ENCODE measurements at places on chromosomes 16 and 17.

GRCh38 chr16:79008036-79008868 lies 592.3 kb downstream of the MAF start:
- no peak for DNase-seq

- DNase-seq: no peak
These were observed 792 bp downstream of the SECTM1 start for GRCh38 chr17:82332669-82333278.

- no peak for DNase-seq
These were observed 26.4 kb upstream of the CD300E start for GRCh38 chr17:74649909-74650308.

DNA sequence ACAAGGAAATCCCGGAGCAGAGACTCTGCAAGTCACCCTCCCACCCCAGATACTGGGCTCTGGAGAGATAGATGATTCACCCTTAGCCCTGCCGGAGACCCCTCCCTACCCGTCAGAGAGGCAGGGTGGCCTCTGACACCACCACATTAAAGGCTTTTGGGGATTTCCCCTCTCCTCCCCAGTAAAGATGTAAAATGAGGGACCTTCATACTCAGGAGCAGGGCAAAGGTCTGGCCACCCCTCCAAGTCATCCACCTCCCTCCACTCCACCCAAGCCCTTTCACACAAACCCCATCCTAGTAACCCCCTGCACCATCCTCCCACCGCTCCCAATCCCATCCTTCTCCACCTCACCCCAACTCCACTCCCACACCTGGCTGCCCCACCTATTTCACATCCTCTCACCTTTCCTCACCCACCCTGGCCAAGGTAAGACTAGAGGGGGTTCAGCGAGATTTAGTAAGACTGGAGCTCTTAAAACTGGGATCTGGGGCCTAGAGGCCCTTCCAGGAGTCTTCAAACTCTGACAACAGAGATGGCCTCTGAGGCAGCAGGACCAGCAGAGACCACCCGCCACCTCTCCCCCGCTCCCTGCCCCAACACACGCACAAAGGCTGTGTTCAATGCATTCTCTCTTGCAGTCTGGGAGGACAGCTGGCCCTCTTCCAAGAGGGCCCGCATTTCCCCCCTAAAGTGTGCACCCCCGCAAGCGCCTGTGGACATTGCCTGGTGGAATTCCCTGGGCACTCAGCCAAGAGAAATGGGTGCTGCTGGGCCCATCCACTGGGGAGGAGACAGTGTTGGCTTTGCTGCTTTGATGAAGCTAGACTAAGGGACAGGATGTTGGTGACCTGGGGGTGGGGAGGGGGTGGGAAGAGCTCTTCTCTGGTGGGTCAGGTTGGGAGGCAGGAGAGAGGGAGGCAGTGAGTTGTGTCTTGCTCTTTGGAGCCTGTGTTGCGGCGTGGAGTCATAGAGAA lies 1.1 kb downstream of the ABAT start:
- DNase-seq: peak; percentile 55

DNA sequence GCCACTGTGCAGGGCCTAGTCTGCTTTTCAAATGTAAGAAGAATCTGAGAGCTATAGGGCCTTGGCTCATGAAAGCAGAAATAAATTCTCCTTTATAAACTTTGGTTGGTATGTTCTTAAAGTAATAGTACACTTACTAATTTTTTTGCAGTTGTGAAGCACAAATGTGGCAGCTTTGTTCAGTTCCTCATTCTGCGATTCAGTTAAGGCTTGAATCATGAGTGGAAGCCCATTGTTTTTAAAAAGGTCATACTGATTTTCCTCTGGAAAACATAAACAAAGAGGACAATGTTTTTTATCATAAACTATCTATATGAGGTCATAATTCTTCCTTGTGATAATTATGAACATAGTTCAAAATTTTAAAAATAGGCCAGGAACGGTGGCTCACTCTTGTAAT lies 23.6 kb upstream of the DYNC1LI2 start:
- no peak for DNase-seq

- DNase-seq: peak; percentile 34
These were observed 10.5 kb downstream of the DOK4 start for GRCh38 chr16:57475711-57476339.

- DNase-seq: no peak
These were observed 6.6 kb downstream of the ST3GAL2 start for GRCh38 chr16:70432356-70432722.

- DNase-seq: no peak
These were observed 10.2 kb downstream of the LASP1 start for GRCh38 chr17:38879878-38880665.

GRCh38 chr16:47213761-47214440 lies 70.2 kb upstream of the NETO2 start:
- DNase-seq: no peak

DNA sequence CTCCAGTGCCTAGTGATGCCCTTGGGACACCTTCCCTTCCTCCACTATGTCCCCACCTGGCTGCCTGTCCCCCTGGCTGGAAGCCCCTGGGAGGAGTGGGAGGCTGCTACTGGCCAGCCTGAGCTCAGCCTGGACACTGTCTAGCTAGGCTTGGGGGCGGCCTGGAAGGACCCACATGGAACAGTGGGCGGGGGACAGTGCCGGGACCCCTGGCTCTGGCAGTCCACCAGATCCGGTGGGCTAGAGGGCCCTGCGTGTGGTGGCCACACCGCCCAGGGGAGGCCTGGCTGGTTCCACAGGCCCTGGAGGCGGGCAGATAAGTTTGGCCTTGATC lies 388.0 kb upstream of the TNRC6C start:
- DNase-seq: no peak

- no peak for DNase-seq
These were observed 3.1 kb upstream of the KRTAP3-2 start for GRCh38 chr17:41002814-41003213.

GRCh38 chr16:710500-711075 lies 4.3 kb upstream of the METRN start:
- no peak for DNase-seq

- no peak for DNase-seq
These were observed 36.0 kb downstream of the CHD9 start for GRCh38 chr16:53090591-53091411.

DNA sequence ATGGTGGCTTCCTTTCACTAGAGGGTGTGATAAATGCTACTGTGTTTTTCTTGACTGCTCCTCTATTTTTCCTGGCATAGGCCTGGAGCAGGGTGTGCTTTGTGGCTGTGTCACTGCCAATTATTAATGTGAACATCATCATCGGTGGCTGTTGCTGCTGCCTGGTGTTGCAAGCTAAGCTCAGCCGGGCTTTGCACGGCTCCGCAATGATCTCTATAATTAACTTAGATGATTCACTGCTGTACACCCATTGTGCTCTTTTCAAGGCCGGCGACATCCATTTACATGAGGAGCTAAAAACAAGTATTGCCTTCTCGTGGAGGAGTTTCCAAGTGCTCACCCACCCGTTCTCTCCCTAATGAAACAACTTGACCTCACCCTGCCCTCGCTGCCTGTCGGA lies 160.1 kb upstream of the IRX3 start:
- no peak for DNase-seq

DNA sequence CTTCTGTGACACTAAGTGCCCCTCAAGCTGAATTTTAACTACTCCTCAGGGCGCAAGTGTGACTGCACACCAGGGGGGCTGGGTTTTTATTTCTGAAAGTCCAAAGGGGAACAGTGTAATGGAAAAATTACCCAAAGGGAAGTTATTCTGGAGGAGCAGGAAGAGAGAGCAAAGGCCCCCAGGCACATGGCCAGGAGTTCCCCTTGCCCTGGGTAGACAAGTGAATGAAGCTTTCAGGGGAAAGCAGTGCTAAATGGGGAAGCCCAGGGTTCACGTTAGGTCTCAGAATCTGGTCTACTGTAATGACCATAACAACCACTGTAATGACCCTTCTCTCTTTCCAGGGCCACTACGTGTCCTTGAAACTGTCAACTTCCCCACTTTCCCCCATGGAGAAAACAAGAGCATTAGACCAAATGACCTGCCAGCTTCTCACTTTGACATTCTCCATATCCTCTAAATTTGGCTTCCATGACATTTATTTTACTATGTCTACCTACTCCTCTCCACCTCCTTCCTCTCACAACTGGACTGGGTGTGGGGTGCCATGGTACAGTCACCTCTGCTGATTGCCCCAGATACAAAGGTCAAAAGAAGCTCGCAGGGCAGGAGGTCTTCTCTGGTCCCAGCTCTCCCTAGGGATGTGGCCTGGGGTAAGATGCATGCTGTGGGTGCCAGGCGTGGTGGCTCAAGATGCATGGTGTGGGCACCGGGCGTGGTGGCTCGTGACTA lies 34.1 kb upstream of the MMP2 start:
- no peak for DNase-seq

DNA sequence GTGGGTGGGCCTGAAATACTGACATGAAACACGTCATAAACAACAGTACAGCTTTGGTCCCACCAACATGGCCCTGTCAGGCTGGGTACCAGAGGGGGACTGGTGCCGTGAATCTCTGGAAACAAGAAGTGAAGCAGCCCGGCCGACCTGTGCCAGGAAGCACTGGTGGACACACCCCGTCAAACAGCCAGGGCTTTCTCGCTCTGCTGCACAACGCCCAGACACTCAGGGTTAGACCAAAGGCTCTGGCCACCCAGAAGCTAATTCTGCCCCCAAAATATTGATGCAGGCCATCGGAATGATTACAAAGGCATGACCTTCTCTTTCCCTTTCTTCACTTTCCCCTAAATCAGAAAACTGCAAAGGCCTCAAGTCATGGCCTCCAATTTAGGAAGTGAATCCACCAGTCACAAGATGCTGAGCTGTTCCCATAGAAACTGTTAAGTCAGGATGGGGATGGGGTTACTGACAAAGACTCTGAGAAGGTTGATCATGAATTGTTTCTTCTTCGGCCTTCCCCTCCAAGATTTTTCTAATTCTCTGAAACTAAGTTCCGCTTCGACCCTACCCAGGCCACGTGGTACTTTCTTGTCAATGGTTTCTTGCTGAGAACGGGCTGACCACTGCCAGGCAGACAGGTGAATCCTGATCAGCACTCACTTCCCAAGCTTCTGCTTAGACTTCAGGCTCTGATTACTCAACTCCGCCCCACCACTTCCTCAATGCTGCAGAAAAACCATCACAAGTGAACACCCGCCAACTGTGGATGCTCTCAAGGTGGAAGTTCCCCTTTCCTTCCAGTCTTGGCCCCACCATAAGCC lies 6.7 kb downstream of the PITPNA start:
- no peak for DNase-seq

- no peak for DNase-seq
These were observed 101.6 kb downstream of the AXIN2 start for GRCh38 chr17:65459677-65460347.

DNA sequence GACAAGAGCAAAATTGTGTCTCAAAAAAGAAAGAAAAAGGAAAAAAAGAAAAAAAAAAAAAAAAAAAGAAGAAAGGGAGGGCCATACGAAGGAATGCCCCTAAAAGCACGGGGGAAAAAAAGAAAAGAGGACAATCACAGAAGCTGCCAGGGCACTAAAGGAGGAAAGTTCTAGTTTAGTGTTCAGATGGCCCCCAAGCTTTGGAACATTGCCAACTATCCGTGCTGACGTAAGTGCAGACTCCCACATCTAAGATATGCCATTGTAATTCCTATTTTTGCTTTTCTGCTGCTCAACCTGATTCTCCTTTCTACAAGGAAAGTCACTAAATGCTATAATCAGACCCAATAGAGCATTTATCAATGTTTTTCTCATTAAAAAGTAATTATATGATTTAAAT lies 842.1 kb downstream of the KCNJ2 start:
- DNase-seq: no peak

- DNase-seq: no peak
These were observed 3.9 kb downstream of the SLC47A2 start for GRCh38 chr17:19712436-19713004.

- DNase-seq: no peak
These were observed 25.2 kb upstream of the EMP2 start for GRCh38 chr16:10605636-10606035.

DNA sequence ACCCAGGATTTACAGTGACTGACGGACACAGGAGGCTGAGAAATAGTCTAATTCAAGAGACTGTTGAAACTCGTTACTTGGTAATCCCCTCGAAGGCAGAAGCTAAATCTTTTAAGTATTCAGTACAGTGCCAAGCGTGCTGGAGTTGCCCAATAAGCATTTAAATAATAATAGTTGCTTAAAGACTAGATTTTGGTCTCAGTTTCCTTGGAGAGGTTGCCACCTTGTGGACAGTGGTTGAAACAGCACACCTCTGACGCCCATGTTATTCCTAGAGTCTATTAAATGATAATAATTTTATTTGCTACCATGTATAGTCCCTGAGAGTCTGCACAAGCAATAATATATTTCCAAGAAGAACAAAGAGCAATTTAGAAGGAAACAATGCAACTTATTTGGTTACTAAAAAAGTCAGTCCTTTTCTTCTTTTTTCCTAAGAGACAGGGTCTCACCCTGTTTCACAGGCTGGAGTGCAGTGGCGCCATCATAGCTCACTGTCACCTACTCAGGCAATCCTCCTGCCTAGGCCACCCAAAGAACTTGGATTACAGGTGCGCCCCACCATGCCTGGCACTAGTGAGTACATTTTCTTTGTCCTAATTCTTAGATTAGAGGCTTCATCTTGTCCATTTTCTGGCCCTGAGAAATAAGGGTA lies 138.0 kb upstream of the NUDT7 start:
- no peak for DNase-seq

GRCh38 chr17:65147955-65148354 lies 10.8 kb downstream of the RGS9 start:
- no peak for DNase-seq

DNA sequence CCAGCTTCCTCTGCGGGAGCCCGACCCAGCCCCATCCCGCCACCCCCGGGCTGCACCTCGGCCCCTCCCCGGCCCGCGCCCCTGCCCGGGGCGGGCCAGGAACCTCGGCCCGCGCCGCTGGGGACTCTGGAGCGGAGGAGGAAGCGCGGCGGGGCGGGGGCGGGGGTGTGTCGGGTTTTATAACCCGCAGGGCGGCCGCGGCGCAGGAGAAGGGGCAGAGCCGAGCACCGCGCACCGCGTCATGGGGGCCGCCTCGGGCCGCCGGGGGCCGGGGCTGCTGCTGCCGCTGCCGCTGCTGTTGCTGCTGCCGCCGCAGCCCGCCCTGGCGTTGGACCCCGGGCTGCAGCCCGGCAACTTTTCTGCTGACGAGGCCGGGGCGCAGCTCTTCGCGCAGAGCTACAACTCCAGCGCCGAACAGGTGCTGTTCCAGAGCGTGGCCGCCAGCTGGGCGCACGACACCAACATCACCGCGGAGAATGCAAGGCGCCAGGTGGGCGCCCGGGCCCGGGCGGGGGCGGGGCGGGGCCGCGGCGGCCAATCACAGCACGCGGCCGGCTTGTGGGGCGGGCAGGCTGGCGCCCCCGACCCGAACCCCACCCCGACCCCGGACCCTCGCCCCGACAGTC lies at the start of gene ACE:
Gene ACE, plus strand, starts transcription at position 208 of the 626 bp plus-strand sequence. Its CDS starts 34 bp downstream, at position 242.
- DNase-seq: no peak

GRCh38 chr17:43691317-43691693 lies 29.6 kb upstream of the MEOX1 start:
- DNase-seq: no peak

- no peak for DNase-seq
These were observed 4.0 kb downstream of the CA4 start for GRCh38 chr17:60153606-60154390.

- no peak for DNase-seq
These were observed 560.0 kb upstream of the SALL1 start for GRCh38 chr16:51710905-51711563.

DNA sequence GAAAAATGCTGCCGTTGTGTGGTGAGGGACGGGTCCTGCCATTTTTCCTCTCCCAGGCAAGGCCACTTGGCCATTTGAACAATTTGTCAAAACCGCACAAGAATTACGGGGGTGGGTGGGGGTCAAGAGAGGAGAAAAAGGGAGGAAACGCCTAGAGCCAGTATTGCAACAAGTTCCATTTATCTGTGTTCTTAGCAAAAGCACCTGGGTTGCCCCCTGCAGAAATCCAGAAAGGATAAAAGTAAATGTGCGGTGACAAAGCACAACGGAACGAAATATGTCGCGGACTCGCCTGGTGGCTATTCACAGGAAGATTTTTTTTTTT lies 209.4 kb downstream of the ZFHX3 start:
- DNase-seq: no peak
